Stimulated activated CD4-positive, alpha-beta T cell treated with anti-CD3 and anti-CD28 coated beads, Interleukin-12 subunit alpha, Interleukin-12 subunit beta, amount 100 ng/mL, for 4 hours (primary cell): ENCODE measurements at places on chromosomes 4 and X.

- no peak for DNase-seq
Observed at GRCh38 chr4:15303052-15303641, 124.7 kb upstream of the C1QTNF7 start.

DNA sequence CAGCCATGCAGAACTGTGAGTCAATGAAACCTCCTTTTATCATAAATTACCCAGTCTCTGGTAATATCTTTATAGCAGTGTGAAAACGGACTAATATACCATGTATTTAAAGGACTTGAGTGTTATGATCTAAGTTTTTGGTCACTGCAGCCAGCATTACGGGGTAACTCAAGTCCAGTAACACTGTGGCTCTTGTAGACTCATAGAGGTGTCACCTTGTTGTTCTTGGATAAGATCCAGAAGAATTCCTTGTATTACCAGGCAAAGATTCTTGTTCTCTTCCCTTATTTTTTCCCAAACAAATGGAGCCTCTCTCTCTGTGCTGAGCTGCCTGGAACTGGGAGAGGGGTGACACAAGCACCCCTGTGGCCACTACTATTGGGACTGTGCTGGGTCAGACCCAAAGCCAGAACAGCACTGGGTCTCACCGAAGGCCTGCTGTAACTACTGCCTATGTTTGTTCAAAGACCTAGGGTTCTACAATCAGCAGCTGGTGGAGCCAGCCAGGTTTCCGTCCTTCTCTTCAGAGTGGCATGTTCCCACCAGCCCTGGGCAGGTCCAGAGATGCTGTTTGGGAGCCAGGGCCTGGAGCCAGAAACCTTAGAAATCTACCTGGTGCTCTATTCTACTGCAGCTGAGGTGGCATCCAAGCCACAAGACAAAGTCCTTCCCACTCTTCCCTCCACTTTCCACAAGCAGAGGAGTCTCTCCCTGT lies 43.7 kb upstream of the MED14 start:
- no peak for DNase-seq

DNA sequence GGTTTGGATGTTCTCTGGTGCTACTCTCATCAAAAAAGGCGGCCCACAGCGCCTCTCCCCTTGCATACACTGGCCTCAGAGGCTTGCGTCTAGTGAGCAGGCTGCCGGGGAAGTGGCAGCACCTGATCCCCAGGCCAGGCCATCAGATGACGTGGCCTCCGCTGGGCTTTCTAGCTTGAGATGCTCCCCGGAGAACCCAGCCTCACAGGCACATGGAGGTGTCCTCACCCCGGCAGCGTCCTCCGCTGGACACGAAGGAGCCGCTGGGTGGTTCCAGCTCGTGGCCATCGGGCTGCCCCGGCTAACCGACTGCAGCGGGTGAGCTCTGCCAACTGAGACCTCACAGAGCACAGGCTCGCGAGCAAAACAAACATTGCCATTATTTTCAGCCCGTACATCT lies 12.8 kb downstream of the IRAK1 start:
- no peak for DNase-seq

GRCh38 chr4:3219761-3220475 lies 29.0 kb upstream of the MSANTD1 start:
- DNase-seq, result no peak

DNA sequence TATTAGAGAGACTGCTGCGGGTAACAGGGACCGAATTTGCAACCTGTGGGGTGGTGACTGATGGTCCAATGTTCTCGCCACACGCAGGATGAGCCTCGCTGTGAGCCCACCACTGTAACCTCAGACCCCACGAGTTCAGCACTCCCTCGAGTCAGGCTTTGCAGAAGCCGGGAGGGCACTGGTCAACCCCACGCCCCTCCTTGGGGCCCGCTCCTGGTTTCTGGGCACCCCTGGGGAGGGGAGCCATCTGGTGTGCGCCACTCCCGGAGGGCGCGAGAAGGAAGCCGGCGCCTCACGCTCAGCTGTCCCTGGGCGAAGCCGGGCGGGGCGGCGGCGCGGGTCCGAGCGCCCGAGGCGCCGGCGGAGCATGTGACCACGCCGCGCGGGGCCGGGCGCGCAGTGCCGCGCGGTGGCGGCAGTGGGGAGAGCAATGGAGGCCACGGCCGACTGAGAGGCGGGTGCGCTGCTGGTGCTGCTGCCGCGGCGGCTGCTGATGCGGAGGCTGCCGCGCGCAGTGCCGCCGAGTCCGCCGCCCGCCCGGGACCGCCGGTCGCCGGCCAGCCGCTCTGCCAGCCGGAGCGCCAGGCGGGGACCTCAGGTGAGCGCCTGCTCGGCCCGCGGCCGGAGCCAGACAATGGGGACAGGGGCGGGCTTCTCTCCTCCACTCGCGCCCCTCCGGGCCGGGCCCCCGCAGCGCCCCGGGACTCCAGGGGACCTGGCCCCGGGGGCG lies 100.1 kb downstream of the CEP135 start:
- peak; percentile 36 for DNase-seq
